ENCODE measurements at places on chromosomes 2 and 18. TPM values are rescaled to one million over a fixed set of nuclear protein-coding genes. Genes with fewer than 3 reads are reported as not detected.
A peak's percentile ranks its signal among the peaks of the same experiment; 100 is the strongest.

DNA sequence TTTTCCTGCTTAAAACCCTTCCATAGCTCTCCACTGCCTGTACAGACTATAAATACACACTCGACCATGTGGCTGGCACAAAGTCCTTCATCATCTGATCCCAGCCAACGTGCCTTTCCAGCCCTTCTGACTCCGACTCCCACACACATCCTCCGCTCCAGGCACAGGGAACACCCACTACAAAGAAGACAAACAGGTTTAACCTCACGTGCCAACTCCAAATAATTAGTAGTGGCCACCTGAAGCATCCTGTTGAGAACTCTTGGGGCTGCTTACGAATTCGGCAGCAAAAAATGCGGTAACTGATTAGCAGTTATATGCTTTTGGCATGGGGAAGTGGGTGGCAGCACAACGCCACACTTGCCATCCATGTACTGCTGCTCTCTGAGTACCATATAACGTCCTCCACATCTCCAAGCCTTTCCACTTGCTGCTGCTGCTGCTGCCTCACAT, 12.1 kb downstream of the SPIRE1 start:
- H3K4me1 ChIP-seq, result 0 out of 2 replicates have a peak, but pooled peaks cover 6% of the 10 kb centered on the region
- no peak overlapping the region for H3K27ac ChIP-seq
- DNase-seq, result no peak

DNA sequence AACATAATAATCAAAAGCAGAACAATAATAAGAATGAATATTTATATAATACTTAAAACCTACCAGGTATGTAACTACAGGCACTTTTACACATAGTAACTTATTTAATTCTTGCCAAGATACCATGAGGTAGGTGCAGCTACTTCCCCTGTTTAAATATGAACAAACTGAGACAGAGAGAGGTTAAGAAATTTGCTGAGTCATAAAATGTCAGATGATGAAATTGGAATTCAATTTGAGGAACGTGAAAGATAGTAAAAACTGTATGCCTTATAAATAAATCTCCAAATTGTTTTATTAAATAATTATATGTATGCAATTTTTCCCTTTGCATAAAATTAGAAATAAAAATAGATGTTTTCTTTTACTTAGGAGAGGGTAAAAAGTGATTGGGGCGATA, 1103.3 kb upstream of the NRXN1 start:
- no peak overlapping the region for H3K27ac ChIP-seq
- H3K4me3 ChIP-seq, result no peak overlapping the region
- DNase-seq, result no peak
- H3K36me3 ChIP-seq, result no peaks in the 10 kb centered on the region
- H3K27me3 ChIP-seq, result no peaks in the 10 kb centered on the region

DNA sequence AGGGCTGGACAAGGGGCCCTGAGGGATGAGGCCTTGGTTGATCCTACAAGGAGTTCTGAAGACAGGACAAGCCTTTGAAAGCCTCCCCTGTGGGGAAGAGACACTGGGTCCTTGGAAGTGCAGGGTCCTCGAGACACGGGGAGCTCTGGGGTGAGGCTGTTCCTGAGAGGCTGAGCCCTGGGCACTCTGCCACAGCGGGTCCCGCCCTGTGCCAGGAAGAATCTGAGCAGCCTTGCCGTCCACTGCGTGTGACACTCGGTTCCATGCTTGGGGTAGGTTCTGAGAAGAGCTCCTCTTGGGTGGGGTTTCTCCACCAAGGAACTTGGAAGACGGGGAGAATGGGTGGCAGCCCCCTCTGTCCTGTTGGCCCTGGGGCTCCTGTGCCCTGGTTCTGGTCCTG, 13.9 kb downstream of the SNTG2 start:
- H3K4me1 ChIP-seq, result no peaks in the 10 kb centered on the region
- H3K27ac ChIP-seq, result no peak overlapping the region
- DNase-seq, result no peak
- no peak overlapping the region for H3K4me3 ChIP-seq
- no peaks in the 10 kb centered on the region for H3K36me3 ChIP-seq

DNA sequence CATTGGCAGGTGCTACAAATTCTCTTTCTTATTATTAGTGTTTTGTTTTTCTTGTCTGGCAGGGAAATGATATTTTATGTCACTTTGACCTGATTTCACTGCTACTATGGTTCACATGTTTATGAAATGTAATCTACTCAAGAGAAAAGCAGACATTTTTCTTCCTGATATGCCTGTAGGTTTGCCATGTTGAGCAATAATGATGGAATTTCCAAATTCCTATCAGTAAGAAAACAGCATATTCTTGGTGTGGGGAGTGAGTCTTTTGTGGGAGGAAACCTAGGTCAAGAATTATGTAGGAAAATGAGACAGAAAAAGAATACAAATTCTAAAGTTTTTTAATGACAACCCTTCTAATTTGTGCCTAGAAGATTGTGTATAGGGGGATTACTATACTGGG, 356.4 kb downstream of the SLC4A3 start:
- no peak overlapping the region for H3K27ac ChIP-seq
- H3K27me3 ChIP-seq, result no peaks in the 10 kb centered on the region
- no peaks in the 10 kb centered on the region for H3K36me3 ChIP-seq
- no peak overlapping the region for H3K4me3 ChIP-seq

- peaks cover 40% of the 10 kb centered on the region for H3K4me1 ChIP-seq
- no peak overlapping the region for H3K4me3 ChIP-seq
- H3K27me3 ChIP-seq, result no peaks in the 10 kb centered on the region
- no peak for DNase-seq
These were observed 24.1 kb upstream of the SP3 start for GRCh38 chr2:173989160-173989883.

DNA sequence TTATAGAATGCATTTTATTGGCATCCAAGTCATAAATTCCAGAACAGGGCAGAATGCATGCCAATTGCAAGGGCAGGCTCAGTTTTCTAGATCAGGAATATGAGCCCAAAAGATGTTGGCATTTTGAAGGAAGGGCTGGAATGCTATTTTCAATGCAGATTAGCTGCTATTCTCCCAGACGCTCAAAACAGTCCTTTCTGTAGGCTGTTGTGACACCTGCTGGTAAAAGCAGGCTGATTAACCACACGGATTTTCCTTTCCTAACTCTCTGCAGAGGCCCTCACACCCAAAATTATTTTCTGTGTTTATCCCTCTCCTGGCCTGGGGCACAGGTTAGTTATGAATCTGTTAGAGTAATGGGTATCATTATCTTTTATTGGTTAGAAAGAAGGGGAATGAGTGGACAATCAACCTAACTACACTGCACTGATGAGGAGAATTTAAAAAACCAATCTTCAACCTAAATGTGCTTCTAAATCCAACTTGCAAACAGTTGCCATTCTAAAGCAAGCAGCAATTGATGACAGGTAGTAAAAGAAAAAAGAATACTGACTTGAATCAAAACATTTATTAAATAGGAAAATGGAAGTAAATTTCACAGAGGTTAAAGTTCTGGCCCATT, 94.0 kb downstream of the PLA2R1 start:
- DNase-seq, result peak; percentile 48
- H3K4me3 ChIP-seq, result no peak overlapping the region
- no peaks in the 10 kb centered on the region for H3K36me3 ChIP-seq
- no peaks in the 10 kb centered on the region for H3K27me3 ChIP-seq

DNA sequence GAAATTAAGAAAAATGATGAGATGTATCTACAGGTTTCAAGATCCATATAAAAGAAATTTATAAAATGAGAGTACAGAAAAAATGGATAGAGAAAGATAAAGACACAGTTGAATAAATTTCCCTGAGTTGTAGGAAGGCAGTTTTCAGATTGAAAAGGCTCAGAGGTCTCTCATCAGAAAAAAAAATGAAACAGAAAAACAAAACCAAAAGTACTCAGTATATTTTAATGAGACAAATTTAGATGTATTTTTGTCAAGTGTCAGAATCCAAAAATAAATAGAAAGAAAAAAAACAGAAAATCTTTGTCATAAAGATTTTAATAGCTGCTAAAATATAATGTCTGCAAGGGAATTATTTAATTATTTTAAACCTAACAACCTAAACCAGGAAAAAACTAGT, 520.5 kb downstream of the KCNJ3 start:
- H3K4me3 ChIP-seq, result no peak overlapping the region
- no peak overlapping the region for H3K27ac ChIP-seq
- H3K27me3 ChIP-seq, result no peaks in the 10 kb centered on the region
- H3K4me1 ChIP-seq, result no peaks in the 10 kb centered on the region

DNA sequence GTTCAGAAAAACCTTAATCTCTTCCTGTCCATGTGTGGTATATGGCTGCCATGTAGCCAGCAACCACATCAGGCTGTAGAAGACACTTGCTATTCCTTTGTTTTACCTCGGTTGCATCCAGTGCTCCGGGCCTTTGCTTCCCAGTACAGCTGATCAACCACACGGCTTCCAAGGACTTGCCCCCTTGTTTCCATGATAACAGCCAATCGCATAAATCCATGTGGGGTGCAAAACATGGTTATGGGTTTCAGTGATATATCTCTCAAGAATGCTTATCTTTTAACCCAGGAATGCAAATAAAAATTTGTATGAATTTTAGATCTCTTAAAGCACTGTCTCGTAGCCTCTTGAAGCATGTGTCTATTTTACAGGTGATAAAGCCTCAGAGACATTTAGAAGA, 118.3 kb downstream of the MGAT5 start:
- H3K27me3 ChIP-seq, result no peaks in the 10 kb centered on the region
- no peak for DNase-seq
- H3K4me1 ChIP-seq, result 0 out of 2 replicates have a peak, but pooled peaks cover 5% of the 10 kb centered on the region
- H3K27ac ChIP-seq, result no peak overlapping the region
- H3K4me3 ChIP-seq, result no peak overlapping the region

- H3K4me3 ChIP-seq, result no peak overlapping the region
- no peak for DNase-seq
- no peaks in the 10 kb centered on the region for H3K27me3 ChIP-seq
- H3K4me1 ChIP-seq, result peaks cover 30% of the 10 kb centered on the region
- no peak overlapping the region for H3K27ac ChIP-seq
These were observed 146.5 kb downstream of the PKP4 start for GRCh38 chr2:158603205-158603604.

GRCh38 chr2:32064021-32064601, 755 bp downstream of the SPAST start:
- no peaks in the 10 kb centered on the region for H3K27me3 ChIP-seq
- H3K4me3 ChIP-seq, result peak overlapping the region; percentile 94
- H3K4me1 ChIP-seq, result no peaks in the 10 kb centered on the region
- peak overlapping the region; percentile 78 for H3K27ac ChIP-seq
- no peaks in the 10 kb centered on the region for H3K36me3 ChIP-seq
- DNase-seq, result no peak

- DNase-seq, result peak; percentile 75
- peak within 1 kb of the TSS; percentile 51 for H3K27ac ChIP-seq
- no peaks in the 10 kb centered on the region for H3K36me3 ChIP-seq
- H3K27me3 ChIP-seq, result no peaks in the 10 kb centered on the region
These were observed at the start of gene UBXN2A for GRCh38 chr2:23939987-23940717. Gene UBXN2A, plus strand, starts transcription at chr2:23940463. Its CDS starts 17,852 bp downstream, at chr2:23958315.

GRCh38 chr2:37366773-37367172, 22.3 kb downstream of the QPCT start:
- H3K27ac ChIP-seq, result no peak overlapping the region
- no peaks in the 10 kb centered on the region for H3K27me3 ChIP-seq
- DNase-seq, result no peak
- no peak overlapping the region for H3K4me3 ChIP-seq

DNA sequence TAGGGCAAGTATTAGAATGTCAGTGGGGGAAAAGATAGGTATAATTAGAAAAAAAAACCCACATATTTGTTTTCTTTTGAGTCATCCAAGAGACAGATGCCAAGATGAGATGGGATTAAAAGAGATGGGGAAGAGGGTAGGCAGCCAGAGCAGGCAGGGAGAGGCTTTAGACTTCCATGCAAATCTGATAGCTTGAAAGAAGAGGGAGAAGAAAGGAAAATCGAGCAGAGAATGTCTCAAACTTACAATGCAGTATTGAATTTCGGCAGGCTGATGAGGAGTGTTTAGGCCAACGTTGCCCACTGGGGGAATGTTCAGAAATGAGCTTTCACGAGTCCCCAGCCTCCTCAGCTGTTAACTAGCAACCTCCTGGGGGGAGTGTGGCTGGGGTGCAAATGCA, 91.3 kb downstream of the SPATS2L start:
- no peak for DNase-seq
- H3K36me3 ChIP-seq, result no peaks in the 10 kb centered on the region
- H3K4me3 ChIP-seq, result no peak overlapping the region
- peaks cover 26% of the 10 kb centered on the region for H3K4me1 ChIP-seq
- H3K27me3 ChIP-seq, result no peaks in the 10 kb centered on the region

GRCh38 chr2:212477571-212477970, 61.0 kb downstream of the ERBB4 start:
- H3K4me3 ChIP-seq, result no peak overlapping the region
- H3K27me3 ChIP-seq, result no peaks in the 10 kb centered on the region
- H3K27ac ChIP-seq, result no peak overlapping the region
- no peaks in the 10 kb centered on the region for H3K4me1 ChIP-seq

GRCh38 chr2:33100921-33101320, 154.2 kb downstream of the LTBP1 start:
- no peak overlapping the region for H3K27ac ChIP-seq
- H3K27me3 ChIP-seq, result no peaks in the 10 kb centered on the region
- no peak overlapping the region for H3K4me3 ChIP-seq
- no peaks in the 10 kb centered on the region for H3K36me3 ChIP-seq

DNA sequence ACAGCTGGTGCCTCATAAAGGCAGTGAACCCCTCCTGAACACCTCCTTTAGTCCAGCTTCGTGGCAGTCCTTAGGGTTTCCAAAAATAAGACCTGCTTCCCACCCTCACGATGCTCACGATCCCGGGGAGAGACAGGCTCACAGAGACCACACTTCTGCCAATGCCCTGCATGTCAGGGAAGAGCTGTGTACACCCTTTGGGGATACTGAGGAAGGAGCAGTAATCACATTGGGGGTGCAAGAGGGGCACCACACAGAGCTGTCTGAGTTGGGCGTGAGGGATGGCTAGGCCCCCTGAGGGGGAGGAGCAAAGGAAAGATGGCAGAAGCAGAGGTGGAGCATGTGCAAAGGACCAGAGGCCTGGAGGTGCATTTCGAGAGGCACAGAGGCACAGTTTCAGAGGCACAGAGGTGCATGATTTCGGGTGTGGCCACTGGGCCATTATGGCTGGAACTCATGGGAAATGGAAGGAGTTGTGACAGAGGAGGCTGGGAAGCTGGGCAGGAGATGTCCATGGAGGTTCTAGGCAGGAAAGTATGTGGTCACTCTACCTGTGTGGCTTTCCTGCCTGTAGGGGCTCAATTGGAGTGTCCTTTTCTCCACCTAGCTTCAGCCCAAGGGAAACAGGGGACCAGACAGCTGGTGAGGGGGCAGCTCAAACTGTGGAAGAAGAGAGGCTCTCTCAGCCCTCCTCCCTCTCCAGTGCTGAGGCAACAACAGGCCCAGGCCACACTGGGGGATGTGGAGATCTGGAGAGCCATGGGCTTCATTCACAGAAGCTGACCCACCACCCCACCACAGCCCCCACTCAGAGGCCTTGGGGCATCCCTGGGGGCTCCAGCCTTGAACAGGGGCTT, 115.9 kb downstream of the CAPN13 start:
- H3K27ac ChIP-seq, result no peak overlapping the region
- H3K4me1 ChIP-seq, result no peaks in the 10 kb centered on the region
- no peak for DNase-seq

The EGR4 gene
- not detected for total RNA-seq

The HOXD4 gene
- 1.2 TPM for total RNA-seq

The DSC2 gene
- 22.7 TPM for total RNA-seq

The FAP gene
- not detected for total RNA-seq

The CXCR1 gene
- not detected for total RNA-seq

The DES gene
- total RNA-seq, result 0.86 TPM

The DOK6 gene
- not detected for total RNA-seq

Data from Caco-2 (cell line).